ENCODE measurements at places on chromosomes 16 and 17.

DNA sequence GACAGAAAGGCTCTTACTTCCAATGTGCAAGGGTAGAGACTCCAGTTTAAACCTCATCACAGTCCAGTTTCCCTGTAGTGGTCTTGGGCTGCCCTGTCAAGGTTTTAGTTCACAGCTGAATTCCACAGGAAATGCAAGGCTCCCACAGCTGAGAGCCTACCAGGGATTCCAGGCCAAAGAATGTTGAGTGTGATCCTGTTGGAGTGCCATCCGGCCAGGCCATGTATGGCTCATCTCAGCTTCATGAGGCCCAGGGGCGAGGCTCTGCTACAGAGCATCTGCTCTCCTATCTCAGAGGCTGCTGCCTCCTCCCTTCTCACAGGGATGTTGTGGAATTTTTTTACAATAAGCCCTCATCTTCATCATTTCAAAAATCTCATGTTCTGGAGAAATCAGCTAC is 239.8 kb upstream of the CCL2 start:
- no peak for DNase-seq

DNA sequence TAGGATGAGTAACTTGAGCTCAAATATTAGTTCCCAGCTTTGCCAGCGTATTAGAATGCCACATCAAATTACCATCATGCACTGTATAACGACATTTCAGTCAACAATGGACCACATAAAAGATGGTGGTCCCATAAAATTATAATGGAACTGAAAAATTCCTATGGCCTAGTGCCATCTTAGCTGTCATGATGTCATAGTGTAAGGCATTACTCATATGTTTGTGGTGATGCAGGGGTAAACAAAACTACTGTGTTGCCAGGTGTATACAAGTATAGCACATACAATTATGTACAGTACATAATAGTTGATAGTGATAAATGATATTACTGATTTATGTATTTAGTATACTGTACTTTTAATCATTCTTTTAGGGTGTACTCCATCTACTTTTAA is 54.4 kb upstream of the NETO2 start:
- no peak for DNase-seq

- DNase-seq, result no peak
These were observed 883.6 kb downstream of the KCNJ2 start for GRCh38 chr17:71052971-71053370.

GRCh38 chr17:68676856-68677255 is 75.7 kb upstream of the FAM20A start:
- no peak for DNase-seq

DNA sequence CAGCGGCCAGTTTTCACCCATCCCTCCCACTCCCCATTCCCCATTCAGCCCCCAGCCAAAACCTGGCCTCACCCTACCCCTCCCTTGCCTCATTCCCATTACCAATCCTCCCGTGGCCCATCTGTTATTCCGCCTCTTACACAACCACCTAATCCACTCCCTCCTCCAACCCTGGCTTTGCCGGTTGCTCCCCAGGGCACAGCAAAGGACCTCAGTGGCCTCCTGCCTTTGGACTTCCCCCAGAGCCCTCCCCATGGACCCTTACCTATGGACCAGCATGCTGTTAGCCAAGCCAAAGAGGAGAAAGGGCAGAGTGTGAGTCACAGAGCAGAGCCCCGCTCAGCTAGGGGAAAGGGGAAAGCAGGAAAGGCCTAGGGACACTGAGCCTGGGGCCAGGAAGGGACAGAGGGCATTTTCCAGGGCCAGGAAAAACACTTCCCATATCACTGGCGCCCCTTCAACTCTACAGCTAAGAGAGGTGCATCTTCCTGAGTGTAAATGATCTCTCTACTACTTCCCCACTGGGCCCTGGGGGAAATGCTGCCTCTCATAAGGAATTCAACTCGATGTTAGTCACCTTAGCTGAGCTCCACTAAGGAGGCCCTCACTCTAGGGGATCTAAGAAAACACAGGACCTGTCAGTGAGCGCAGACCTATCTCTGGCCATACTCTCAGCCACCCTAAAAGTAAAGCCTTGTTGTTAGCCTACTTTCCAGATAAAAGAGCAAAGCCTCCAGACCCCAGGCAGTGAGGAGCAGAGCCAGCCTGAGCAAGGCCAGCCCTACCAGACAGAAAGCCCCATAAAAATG is 10.6 kb downstream of the PEMT start:
- DNase-seq, result no peak

- no peak for DNase-seq
These were observed 108.8 kb upstream of the RPL38 start for GRCh38 chr17:74094651-74095050.

DNA sequence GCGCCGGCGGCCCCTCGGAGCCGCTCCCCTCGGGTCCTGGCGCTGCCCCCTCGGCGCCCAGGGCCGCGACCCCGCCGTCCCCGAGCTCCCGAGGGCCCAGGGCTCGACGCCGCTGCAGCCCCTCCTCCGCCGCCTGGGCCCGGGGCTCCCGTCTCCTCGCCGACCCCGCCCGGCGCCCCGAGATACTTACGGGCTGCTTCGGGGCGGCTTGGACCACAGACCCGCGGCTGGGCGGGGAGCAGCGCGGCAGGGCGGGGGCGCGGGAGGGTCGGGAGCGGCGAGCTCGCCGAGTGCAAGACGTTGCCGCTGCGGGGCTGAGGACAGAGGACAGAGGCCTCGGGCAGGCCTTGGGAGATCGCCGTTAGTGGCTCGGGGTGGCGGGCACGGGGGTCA is 290 bp downstream of the TOB1 start:
- DNase-seq, result no peak

- no peak for DNase-seq
These were observed 66.7 kb downstream of the RPH3AL start for GRCh38 chr17:285751-286422.

GRCh38 chr17:74972107-74972972 is at the start of gene HID1:
Gene HID1 (minus strand): TSS chr17:74972759. CDS start chr17:74972656, 103 bp downstream.
- peak; percentile 41 for DNase-seq

DNA sequence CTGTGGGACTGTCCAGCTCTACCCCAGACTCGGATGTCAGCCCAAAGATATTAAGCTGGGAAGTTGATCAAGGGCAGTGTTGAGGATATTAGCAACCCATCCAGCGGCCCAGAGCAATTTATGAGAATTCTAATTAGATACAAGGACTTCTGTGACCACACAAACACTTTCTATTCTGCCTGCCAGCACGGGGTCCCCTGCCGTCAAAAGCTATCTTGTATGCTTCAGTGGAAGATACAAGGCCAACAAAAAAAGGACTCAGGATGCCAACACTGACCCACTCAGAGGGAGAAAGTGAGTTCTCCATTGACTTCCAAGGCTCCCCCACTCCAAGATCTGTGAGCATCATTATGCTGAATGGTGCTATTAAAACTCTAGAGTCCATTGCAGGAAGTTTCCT is 390.7 kb downstream of the GRIN2A start:
- DNase-seq, result no peak

Data from T-helper 2 cell treated with Interferon-gamma antibody and Interleukin-4, amounts not matched to agents 5 μg/mL and 100 μg/mL, for 36 hours (primary cell).